ENCODE measurements at places on chromosomes 12 and 14.

- no peak for DNase-seq
Observed at GRCh38 chr12:14979468-14979867, 6.6 kb downstream of the PDE6H start.

DNA sequence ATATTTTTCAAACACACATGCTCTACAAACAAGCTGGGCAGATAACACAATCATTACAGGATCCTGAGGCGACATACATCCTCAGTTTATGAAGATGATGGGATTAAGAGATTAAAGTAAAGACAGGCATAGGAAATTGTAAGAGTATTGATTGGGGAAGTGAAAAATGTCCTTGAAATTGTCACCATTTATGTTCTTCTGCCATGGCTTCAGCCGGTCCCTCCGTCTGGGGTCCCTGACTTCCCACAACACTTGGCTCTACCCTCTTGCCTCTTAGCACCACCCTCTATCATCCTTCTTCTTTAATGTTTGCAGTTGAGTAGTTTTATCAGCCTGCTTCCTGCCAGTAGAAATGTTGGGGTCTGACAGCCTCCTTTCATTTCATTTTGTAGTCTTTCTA lies 244.4 kb downstream of the DAD1 start:
- no peak for DNase-seq

DNA sequence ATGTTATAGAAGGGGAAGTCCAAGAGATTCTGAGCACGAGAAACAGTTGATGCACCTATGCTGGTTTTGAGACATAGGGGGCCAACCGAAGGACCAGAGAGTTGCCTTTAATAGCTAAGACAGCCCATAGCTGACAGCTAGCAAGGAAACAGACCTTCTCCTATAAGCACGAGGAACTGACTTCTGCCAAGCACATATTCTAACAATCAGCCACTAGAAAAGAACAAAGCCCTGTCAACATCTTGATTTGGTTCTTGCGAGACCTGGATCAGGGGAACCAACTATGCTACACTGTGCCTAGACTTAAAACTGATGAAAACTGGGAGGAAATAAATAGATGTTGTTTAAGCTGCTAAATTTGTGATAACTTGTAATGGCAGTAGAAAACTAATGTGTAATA lies 785.6 kb downstream of the TMTC2 start:
- DNase-seq: no peak

GRCh38 chr12:97300431-97300830 lies 162.2 kb upstream of the RMST start:
- DNase-seq: no peak

GRCh38 chr12:60803147-60803546 lies 1207.3 kb downstream of the SLC16A7 start:
- DNase-seq: no peak

DNA sequence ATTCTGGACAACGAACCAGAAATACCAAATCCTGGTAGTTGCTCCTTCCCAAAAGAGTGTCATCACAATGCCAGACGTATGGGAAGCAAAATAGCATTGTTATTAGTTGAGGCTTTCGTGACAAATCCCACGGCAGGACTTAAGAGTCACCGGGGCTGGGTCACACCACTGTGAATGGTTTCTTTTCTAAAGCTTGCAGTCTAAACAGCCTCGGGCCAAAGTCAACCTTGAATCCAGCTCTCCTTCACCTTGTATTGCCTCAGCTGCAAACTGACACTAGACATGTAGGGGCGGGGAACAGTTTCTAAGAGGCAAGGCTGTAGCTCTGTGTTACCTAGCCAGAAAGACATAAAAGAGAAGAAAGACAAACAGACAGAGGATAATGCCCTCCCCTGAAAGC lies 734.8 kb downstream of the MED13L start:
- no peak for DNase-seq

- DNase-seq: no peak
Observed at GRCh38 chr14:93186466-93186865, 1.3 kb downstream of the LYSET start.

DNA sequence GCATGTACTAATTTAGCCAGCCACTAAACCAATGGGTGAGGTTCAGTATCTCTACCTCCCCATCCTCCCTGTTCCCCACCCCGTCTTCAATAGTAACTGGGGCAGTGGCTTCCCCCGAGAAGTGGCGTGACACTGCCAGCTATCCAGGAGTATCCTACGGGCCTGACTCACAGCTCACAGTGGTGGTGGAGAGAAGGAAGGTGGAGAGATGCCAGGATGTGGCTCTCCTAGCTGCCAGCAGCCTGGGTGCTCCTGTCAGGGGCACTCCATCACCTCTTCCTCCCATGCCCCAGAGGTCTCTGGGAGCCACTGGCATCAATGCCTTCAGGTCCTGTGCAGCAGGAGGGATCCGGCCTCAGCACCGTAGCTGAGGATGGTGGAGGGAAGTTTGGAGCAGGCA lies 49.0 kb downstream of the TSPAN11 start:
- no peak for DNase-seq

DNA sequence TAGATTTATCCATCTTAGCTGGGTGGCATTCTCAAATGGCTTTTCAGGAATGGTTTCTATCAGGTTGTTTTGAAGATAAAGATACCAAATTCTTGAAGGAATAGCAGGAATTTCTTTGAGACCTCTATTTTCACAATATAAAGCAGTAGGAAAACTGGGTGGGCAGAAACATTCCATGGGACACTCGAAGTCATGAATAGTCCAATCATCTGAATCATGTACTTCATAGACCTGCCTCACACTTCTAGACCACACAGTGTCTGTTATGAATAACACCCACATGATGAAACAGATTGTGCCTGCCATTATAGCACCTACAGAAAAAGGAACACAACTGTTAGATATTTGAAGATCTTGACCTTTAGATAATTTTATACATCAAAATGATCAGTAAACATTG lies 1.8 kb downstream of the KERA start:
- no peak for DNase-seq

- DNase-seq: peak; percentile 47
Observed at GRCh38 chr14:60327447-60328331, 78.7 kb downstream of the PPM1A start.

DNA sequence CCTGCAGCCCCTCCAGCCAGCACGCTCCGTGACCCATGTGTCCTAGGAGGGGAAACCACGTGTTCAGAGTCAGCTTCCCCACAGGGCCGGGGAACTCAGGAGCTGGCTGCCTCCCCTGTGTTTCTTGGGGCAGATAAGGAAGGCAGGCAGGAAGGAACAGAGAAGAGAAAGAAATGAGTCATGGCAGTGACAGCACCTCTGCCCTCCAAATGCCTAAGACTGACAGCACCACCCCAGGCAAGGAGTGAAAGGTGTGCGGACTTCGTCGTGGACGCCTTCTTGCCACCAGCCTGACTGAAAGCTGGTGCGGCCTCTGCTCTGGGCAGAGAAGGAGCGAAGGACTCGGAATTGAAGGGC lies 167.0 kb upstream of the FKBP4 start:
- no peak for DNase-seq

DNA sequence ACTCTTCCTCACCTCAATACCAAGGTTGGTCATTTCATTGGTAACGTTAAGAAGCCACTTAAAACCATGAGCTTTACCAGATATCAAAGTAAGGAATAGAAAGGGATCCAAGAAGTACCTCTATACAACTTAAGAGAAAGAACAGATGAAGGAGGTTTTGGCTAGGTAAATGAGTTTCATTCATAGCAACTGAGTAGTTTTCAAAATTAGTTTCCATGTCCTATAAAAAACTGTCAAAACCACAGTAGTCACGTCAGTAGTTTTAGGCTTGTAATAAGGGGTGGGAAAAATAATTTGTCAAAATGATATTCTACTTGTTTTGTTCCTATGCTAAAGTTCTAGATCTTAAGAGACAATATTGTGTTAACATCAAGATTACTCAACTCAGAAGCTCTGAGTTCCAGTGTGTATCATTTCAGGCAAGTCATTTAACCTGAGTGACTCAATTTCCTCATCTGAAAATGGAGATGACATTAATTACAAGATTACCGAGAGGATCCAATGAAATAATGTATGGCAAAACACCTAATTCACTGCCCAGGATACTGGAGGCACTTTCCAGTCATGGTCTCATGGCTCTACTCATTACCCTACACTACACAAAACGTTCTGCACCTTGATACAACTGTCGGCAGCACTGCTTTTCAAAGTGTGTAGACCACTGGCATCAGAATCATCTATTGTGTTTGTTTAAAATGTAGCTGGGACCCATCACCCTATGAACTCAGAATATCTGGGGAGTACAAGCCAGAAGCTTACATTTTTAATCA lies 24.1 kb upstream of the SLC6A13 start:
- DNase-seq: no peak

DNA sequence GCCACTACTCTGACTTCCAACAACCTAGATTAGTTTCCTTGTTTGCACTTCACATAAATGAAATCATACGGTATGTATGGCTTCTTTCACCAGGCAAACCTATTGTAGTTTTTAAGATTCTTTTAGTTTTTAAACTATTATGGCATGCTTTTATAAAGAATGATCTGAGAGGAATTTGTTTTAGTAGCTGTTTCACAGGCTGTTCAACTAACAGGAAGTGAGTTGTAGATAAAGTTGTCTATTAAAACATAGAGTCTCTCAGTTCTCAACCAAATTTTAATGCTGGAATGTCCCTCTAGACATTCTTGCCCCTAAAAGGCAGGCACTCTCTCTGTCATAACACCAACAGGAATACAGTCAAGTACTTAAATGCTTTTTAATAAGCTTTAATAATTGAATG lies 102.7 kb upstream of the DACT1 start:
- DNase-seq: no peak

GRCh38 chr12:169528-170370 lies 44.2 kb downstream of the SLC6A12 start:
- no peak for DNase-seq

DNA sequence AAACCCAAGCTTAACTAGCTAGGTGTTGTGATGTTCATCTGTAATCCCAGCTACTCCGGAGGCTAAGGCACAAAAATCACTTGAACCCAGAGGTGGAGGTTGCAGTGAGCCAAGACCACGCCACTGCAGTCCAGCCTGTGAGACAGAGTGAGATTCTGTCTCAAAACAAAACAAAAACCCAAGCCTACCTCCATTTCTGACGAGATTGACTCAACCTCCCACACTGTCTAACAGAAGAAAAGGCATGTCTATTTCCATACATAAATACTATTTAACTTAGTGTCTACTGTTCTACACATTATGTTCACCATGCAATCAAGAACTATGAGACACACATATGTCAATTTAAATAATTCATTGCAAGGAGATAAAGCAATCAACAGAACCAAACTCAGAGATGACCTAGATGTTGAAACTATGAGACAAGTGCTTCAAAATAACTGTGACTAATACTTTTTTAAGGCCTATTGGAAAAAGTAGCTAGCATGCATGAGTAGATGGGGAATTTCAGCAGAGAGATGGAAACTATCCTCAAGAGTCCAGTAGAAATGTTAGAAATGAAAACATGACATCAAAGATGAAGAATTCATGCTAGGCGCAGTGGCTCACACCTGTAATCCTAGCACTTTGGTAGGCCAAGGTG lies 75.9 kb upstream of the DHRS4 start:
- no peak for DNase-seq

GRCh38 chr14:51139121-51139681 lies 44.3 kb upstream of the TRIM9 start:
- DNase-seq: no peak

GRCh38 chr14:103679351-103679750 lies 35.9 kb downstream of the XRCC3 start:
- DNase-seq: peak; percentile 3

GRCh38 chr14:50762001-50762930 lies 68.7 kb downstream of the NIN start:
- DNase-seq: no peak

GRCh38 chr14:94171208-94171607 lies 2.9 kb upstream of the PPP4R4 start:
- DNase-seq: no peak

DNA sequence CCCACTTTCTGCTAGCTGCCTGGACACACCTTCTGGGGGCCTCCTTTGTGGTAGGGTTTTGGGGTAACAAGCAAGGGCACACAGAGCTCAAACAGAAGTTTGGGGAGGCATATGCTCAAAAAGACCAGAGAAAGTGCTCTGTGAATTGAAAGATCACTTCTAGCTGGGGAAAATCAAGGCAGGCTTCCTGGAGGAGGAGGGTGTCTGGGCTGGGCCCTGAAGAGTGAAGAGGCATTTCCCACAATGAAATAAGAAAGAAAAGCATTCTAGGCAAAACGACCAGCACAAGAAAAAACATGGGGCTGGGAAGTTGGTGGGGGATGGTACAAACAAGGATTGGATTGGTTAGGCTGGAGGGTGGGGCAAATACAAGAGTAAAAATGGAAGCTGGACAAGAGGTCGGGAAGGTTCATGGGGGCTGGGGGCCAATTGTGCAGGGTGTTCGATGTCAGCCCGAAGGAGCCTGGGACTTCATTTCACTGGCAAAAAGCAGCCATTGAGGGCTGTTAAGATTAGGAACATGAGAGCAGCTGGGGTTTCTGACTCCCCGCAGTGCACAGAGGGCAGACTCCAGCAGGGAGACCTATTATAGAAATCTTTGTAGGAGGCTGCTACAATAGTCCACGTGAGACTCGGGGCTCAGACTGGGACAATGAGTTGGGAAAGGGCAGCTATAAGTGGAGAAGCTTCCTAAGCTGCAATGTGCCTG lies 51.5 kb upstream of the CMKLR1 start:
- DNase-seq: no peak

GRCh38 chr14:93937519-93937918 lies 10.4 kb downstream of the FAM181A start:
- no peak for DNase-seq

DNA sequence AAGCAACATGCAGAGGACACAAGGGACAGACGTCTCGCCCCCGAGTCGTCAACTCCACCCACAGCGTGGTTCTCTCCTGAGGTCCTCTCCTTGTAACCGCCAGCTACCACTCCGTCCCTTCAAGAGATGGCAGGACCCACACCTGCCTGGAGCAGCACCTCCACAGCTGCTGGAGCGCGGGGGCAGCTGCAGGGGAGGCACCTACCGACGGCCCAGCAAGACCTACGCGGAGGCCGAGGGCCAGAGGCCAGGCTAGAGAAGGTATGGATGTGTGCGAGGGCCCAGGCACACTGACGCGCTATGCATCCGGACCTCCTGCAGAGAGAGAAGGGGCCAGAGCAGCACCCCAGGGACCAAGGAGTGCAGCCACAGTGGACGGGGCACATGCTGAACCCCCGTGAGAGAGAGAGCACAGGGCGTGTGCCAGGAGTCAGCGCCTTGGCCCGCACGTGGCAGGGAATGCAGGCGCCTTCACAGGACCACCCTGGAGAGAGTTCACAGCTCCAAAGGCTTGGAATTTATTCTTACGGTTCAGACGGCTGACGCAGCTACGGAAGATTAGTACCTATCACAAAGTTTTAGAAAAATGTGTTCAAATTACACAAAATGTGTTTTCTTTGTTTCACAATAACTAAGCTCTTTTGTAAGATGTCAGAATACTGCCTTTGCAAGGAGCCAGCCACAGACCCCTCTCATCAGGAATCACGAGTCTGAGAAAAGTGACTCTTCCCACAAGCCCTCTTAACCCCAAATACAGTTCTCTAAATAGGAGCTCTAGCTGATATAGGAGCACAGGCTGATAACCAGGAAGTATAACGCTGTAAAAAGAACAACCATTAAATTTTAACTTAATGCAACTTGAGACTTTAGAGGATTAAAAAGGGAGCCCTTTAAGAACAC lies 36.8 kb downstream of the CDC42BPB start:
- DNase-seq: no peak

GRCh38 chr12:25423355-25424050 lies 129.6 kb downstream of the LMNTD1 start:
- no peak for DNase-seq

Measured in stimulated activated naive CD4-positive, alpha-beta T cell (primary cell).